ENCODE measurements at places on chromosomes 7 and 10.
A peak's percentile ranks its signal among the peaks of the same experiment; 100 is the strongest.

- no peak for ATAC-seq
Observed at GRCh38 chr7:92259610-92260247, 14.0 kb downstream of the ANKIB1 start.

DNA sequence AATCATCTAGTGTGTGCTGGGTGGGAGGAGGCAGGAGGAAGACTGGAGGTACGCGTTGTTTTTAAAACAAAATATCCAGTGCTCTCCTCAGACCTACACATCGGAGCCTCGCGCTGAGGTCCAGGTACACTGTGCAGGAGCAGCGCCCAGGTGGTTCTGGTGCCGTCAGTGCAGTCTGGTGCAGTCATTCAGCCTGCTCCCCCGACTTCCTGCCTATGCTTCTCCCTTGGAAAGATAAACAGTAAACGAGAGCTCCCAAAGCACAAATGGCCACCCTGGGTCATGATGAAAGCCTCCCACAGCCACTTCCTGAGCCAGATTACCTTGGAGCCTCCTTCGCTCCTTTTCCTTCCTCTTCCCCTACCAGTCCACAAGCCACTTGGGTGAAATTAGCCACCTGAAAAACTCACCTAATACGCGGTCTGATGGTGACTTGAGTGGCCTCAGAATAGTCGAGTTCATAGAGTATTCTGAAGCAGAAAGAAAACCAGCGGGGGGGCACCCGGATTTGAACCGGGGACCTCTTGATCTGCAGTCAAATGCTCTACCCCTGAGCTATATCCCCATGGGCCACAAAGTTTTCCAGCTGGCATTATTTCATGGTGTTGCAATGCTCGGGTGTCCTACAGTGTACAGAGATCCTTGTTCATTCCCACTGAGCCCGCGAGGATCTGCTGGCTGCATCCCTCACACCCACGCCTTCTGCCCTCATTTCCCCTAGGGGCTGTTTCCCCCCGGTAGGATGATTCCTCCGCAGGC, 82.5 kb downstream of the ZNF467 start:
- ATAC-seq: no peak

GRCh38 chr10:128892005-128892404, 575.0 kb upstream of the MGMT start:
- no peak for ATAC-seq

GRCh38 chr10:6493521-6494441, 86.3 kb downstream of the PRKCQ start:
- peak; percentile 55 for ATAC-seq

DNA sequence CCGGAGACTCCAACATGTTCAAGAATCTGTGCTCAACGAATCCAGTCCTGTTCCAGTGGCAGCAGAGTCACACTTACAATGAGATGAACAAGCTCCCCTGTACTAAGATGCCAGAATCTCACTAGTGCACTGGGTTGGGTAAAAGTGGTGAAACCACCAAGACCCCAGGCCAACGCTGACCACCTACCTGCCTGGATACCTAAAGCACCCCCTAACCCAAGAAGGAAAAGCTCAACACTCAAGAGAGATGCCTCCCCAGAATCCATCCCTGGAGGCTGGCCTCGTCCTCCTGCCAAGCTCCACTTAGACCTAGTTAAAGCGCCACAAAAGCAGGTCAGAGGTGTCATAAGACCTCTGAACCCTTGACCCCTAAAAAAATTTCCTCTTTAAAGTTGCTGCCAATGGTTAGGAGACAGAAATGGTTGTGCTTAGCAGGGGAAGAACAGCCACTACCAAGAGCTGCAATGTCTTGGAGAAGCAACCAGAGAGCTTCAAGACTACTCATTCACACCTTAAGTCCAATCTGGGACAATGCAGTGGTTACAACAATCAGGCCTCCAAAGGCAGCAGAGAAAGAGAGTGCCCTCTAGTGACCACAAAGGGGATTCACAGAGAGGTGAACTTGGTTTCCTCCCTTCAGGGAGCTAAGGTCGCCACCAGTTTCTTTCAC, 94.6 kb upstream of the MACROH2A2 start:
- peak; percentile 28 for ATAC-seq

GRCh38 chr10:34397324-34397723, 417.8 kb downstream of the PARD3 start:
- no peak for ATAC-seq

DNA sequence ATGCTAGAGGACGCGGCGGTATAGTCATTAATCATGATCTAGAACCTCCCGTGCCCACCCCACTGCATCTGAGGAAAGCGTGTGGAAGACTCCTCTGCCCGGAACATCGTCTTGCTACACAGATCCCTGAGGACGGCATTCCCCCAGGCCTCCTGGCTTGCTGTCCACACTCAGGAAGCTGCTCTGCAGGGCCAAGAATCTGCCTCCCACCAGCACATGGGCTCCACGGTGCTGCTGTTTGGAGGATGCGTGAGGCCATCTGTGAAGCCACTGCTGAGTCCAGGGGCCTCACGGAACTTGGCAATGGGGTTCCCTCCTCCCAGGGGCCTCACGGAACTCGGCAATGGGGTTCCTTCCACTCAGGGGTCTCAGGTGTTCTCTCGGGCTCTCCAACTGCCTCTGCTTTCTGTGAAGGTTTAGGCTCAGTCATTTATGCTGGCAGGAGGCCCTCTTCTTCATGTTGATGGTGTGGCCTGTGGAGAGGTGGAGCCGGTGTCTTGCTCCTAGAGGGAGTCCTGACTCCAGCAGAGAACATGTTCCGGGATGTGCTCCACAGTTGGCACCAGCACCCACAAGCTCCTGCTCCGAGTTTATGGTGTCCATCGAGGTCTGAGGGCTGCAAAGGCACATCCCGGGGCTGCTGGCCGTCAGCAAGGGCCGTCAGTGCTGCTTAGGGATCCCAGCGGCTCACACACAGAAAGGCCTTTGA, 273.3 kb downstream of the DNAJB6 start:
- no peak for ATAC-seq

DNA sequence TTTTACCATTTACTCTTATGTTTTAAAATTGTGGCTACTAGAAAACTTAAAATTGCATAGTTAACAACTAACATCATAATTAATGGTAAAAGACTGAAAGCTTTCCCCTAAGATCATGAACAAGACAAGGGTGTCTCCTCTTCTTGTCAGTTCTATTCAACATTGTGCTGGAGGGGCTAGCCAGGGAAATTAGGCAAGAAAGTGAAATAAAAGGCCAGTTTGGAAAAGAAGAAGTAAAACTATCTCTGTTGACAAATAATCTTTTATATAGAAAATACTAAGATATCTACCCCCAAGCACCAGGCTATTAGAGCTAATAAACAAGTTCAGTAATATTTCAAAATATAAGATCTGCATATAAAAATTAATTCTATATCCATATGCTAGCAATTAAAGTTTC, 46.9 kb upstream of the MXI1 start:
- ATAC-seq: no peak

DNA sequence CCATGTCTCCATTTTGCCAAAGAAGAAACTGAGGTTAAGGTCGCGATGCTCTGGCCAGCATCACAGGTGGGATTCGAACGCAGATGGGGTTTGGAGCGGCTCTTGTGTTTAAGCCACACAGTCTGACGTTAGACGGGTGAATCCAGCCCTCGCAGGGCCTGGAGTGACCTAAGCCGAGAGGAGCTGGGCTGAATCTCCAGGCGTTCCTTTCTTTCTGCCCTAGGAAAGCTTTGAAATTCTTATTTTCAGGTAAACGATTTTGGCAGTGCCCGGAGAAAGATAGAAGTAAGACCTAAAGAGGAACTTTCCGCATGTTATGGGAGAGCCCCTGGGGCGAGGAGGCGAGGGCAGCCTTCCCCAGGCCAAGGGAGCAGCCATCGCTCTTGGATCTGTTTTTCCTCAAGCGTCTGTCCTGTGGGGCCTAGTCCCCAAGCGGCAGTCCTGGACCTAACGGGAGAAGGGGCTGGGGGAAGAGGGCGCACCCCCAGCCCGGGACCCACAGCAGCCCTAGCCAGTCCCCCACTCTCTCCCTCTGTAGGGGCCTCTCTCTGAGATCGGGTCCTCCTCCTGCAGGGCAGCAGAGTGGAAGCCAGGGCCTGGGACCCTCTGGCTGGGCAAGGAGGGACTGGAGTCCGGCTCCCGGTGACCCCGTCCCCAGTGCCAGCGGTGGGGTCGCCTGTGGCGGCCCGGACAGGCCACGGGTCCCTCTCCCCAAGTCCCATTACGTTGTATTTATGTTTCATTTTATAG, 8.9 kb upstream of the LBX1 start:
- no peak for ATAC-seq

DNA sequence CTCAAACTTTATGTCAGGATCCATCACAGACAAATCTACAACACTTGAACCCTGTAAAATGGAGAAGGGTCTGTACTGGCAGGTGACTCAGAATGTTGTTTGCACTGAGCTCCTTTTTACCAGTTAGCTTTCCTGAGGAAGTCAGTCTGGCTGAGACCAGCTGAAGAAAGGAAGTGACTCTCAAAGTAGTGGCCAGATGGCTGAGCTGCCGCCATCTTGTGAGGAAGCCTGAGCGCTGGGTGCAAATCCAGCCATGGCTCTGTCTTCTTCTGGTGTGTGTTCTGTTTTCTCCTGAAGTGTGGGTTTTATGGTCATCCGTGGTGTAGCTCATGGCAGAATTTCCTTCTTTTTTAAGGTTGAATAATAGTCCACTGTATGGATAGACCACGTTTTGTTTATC, 25.5 kb upstream of the ECHDC3 start:
- no peak for ATAC-seq

GRCh38 chr7:40316176-40316575, 181.4 kb downstream of the SUGCT start:
- ATAC-seq: no peak

Data from activated CD4-positive, CD25-positive, alpha-beta regulatory T cell treated with anti-CD3 and anti-CD28 coated beads, Interleukin-2, amount 50 U/mL, for 24 hours (primary cell).